ENCODE measurements at places on chromosomes 12 and 14. TPM values are rescaled to one million over a fixed set of nuclear protein-coding genes. Genes with fewer than 3 reads are reported as not detected.

The TAS2R20 gene
- 1.3 TPM for total RNA-seq

The GALNT16 gene
- total RNA-seq, result 0.06 TPM

The C12orf54 gene
- not detected for total RNA-seq

The TOMM20L gene
- not detected for total RNA-seq

All from CD4-positive, alpha-beta memory T cell (primary cell).